Mesothelial cell of epicardium (in vitro differentiated cells): ENCODE measurements at places on chromosomes 4 and X.

- DNase-seq: no peak
Observed at GRCh38 chrX:100649550-100650356, 5.8 kb downstream of the SRPX2 start.

DNA sequence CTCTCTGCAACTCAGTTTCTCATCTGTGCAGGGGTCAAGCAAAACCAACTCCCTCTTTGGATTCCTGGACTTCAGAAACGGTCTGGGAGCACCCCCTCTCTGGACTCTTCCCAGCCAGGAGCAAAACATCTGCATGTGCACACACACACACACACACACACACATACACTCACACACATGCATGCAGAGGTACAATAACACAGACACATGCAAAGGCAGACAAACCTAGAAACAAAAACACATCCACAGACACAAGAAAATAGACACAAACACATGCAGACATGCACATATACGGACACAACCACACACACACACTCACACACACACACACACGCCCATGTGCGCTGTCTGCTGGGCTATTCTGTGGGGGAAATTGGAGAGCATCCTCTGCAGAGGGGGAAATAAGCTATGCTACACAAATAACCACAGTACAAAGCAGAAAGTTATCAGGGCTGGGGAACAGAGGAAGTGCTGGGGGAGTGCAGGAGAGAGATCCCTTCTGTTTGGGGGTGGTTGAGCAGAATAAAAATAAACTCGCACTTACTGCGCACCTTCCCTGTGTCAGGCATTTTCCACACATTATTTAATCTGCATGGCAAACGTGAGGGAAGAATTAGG is 19.9 kb downstream of the IQSEC2 start:
- DNase-seq: no peak

- DNase-seq: no peak
Observed at GRCh38 chr4:147056940-147057610, 111.4 kb upstream of the TTC29 start.

DNA sequence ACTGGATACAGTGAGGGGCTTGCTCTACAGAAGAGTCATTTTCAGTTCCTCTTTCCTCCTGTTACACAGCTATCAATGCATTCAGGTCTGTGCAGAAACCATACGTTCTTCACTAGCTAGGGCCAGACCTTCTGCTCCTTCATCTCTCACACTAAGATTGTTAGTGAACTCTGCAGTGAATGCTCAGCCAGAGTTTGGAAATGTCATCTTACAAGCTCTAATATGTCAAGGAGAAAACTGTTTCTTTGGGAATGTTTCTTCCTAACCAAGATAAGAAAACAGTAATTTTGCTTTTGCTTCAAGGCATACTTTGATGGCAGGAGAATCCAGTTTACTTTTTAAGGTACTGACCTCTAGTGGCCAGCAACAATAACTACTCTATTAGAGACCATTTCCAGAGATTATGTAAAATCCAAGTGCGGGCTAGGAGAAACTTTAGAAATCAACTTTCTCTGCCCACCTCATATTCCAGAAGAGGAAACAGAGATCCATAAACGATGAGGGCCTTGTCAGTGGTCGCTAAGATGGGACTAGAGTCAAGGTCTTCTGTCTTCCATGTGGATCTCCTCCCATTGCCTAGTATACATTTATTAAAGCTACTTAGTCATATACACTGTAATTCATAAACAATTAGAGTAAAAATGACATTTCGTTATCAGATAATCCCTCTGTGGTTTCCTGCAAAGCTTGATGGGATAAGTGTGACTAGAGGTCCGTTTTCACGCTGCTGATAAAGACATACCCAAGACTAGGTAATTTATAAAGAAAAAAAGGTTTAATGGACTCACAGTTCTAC is 12.1 kb upstream of the CC2D2A start:
- DNase-seq: no peak

GRCh38 chr4:96293806-96294205 is 453.9 kb downstream of the PDHA2 start:
- no peak for DNase-seq

DNA sequence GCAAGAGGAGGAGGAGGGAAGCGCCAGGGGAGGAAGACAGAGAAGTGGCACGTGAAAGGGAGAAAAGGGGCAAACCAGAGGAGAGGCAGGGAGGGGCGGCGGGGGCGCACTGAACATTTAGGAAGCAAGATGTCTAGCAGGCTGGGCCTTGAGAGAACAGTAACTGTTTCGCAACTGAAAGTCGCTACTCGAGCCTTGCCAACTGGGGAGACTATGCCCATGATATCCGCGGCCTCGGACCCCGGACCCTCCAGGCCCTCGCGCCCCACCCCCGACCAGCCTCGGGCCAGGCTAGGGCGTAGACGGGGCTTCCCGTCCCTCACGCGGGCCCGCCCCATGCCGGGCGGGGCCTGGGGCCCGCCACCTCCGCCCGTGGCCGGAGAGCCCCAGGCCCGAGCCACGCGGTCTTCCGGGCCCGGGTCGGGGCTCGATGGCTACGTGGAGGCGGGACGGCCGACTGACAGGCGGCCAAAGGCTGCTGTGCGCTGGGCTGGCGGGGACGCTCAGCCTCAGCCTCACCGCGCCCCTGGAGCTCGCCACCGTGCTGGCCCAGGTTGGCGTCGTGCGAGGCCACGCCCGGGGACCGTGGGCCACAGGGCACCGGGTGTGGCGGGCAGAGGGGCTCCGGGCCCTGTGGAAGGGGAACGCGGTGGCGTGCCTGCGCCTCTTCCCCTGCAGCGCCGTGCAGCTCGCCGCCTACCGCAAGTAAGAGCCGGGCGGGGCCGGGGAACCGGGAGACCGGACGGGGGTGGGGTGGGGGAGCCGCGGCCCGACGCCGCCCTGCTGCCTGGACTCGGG is at the start of gene SLC25A43:
Gene SLC25A43 (plus strand): TSS at position 363 of the 798 bp plus-strand sequence. CDS start 68 bp downstream, at position 431.
- peak; percentile 25 for DNase-seq

DNA sequence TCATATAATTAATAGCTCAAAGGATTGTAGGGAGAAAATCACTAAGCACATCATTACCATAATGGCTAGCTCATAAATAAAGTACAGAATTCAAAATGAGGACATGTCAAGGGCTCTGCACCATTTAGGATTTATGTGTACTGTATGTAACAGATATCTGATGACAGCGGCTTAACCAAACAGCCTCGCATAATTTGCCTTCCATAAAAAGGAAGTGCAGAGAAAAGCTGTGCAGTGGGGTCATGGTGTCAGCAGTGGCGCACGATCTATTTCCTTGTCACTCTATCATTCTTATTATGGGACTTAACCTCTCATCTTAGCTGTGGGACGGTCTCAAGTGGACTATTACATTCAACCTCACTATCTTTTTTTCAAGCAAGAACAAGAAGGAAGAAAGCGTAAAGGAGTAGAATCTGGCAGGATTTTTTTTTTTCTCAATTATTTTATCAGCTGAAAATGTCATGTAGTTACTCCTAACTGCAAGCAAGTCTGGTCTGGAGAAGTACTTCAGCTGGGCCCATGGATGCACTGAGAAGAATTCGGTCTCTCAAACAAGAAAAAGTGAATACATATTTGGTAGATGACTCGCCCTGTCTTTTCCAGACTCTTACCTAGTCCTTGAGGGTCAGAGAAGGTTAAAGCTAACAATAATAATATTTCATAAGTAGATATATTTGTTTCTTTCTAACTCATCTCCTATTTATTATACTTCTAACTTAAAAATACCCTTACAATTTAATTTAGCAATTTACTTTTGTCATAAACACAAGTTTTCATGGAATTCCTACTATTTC is 94.6 kb downstream of the COX18 start:
- DNase-seq: no peak

DNA sequence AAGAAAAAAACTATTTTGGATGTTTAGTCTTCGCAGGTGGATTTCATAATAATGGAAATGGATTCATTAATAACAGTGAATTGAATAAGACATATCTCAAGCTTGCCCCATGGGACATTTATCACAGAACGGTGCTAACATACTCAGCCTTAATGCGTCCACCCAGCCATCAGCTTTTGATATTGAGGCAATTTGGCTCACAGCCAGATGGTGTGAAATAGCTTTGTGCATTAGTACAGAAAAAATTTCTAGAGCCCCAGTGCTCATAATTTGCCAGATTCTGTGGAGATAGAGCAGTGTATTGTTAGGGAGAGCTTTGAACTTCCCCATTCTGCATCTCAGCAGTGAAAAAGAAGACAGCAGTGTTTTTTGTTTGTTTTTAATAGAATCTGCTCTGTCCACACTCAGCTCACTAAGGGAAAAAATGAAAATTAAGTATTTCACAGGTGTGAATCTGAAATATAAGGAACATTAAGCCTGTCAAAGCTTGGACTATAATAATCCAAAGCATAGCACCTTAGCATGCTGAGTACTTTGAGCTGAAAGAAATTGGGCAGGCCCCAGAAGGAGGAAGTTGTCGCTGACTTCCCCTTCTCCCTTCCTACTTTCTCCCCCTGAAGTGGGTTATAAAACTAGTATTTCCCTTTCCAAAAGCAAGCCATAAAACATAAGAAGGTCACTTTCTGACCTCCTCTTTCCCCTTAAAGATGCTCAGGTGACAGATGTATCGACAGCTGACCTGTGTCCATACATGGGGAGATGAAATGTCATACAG is 295.8 kb downstream of the MAGEB5 start:
- DNase-seq: no peak

- no peak for DNase-seq
Observed at GRCh38 chr4:5278213-5278612, 226.9 kb downstream of the STK32B start.

GRCh38 chrX:70508296-70508911 is 63.8 kb downstream of the DLG3 start:
- no peak for DNase-seq

DNA sequence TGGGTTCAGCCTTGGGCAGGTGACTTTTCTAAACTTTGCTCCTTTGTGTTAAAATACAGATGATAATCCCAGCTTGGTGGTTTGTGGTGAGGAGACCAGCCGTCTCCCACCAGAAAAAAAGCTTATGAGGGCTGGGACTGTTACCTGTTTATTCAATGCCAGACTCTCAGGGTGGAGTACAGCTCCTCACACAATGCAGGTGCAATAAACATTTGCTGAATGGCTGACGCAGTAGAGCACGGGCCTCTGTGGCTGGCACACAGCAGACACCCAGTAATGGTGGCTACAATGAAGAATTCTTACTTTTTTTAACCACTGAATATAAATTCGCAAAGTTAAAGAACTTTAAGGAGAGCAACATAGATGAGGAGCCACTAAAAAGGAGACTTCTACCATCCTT is 30.2 kb downstream of the BEND4 start:
- DNase-seq: no peak

GRCh38 chrX:105973387-105973739 is 65.2 kb downstream of the SERPINA7 start:
- no peak for DNase-seq

DNA sequence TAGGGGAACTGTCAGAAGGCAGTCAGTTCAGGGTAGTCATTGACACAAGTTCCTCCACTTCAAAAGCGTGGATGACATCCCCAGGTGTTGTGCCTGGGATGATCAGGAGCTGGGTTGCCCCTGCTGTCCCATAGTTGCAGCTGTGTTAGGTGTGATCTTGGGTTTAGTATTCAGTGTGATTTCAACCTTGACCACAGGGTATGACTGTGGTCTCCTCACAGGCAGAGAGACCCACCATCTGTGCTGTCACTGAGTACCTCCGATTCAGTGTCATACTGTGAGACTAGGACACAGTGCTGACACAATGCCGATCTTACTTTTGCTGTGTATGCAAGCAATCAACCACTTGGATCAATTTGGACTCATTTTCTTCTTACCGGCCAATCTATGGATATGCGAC is 25.2 kb downstream of the FOXR2 start:
- no peak for DNase-seq

GRCh38 chrX:132088864-132089263 is 39.0 kb downstream of the FRMD7 start:
- no peak for DNase-seq

GRCh38 chr4:67019686-67020437 is 525.4 kb downstream of the CENPC start:
- DNase-seq: no peak

DNA sequence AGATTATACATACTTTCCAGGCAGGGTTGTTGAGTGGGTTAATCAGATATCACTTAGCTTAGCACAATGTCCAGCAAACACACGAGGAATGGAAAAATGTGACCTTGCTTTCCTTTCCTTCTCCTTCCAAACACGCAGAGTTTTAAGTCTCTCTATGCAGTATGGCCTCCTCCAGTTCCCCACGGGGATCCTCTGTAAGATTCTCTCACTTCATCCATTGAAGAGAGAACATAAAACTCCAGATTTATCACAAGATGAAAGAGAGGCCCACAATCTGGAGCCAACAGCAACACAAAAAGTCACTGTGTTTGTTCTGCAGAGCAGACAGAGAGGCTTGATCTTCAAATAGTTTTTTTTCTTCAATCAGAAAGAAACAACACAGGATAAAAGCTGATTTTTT is 336.8 kb upstream of the CLNK start:
- no peak for DNase-seq

DNA sequence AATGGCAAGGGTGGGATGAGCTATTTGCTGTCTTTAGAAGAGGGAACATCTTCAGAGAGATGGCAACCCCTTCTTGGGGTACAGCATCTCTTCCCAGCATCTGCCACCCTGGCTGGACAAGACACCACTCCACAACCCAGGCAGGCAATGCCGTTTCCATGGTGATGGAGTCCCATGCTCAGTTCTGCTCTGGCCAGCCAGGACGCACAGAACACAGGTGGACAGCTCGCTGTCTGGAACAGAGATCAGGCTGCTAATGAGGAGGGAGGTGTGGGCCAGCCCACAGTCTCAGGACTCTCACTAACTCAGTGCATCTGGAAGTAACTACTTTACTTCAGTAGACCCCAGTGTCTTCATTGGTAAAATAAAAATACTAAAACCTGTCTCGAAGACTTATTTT is 321.0 kb upstream of the CPEB2 start:
- no peak for DNase-seq

GRCh38 chr4:10395971-10396580 is 61.1 kb downstream of the ZNF518B start:
- DNase-seq: no peak

- DNase-seq: no peak
Observed at GRCh38 chr4:176090115-176090514, 24.5 kb downstream of the WDR17 start.

DNA sequence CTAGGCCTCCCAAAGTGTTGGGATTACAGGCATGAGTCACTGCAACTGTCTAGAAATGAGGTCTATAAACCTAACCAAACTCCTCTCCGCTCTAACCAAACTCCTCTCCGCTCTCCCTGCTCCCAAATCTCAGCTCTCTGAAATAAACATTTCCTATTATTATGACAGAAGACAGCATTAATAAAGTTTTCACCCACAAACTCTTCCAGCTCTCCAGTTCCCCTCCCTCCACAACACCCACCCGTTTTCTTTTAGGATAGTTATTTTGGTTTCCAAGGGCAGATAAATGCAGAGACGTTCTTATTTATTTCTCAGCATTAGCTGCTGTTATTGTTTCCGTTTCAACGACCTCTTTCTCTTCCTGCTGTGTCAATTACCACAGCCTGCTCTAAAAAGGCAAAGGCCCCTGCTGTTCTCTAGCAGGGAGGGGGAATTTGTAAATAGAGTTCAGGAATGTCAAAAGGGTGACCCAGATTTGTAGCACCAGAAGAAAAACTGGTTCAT is 13.3 kb upstream of the SCD5 start:
- no peak for DNase-seq

- DNase-seq: no peak
Observed at GRCh38 chrX:143788265-143788664, 67.7 kb upstream of the SPANXN2 start.

- DNase-seq: no peak
Observed at GRCh38 chrX:72262077-72262476, 15.0 kb downstream of the RPS4X start.
